Adrenal gland (tissue), 19 donors: ENCODE measurements at places on chromosomes 3 and 15. TPM values are rescaled to one million over a fixed set of nuclear protein-coding genes. Genes with fewer than 3 reads are reported as not detected.

TPRG1 gene
- total RNA-seq: 9.4 TPM

DNA sequence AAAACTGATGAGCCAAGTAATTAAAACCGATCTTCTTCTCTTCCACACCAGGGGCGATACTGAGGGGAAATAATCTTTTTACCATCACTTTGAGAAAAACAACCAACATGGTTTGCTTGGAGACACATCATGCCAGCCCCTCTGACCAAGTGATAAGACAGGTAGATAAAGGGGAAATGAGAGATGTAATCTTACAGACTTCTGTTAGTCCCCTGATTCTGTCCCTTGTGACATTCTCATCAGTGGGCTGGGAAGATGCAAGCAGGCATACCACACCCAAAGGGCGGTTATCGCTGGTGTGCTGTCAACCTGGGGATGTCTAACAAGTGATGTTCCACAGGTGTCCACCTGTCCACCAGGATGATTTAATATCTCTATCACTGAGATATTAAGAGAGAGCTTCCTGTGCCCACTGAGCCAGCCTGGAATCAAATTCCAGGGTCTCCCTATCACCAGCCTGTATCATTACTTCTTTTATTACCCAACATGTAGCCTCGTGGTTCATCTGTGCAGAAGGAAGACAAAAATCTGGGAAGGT lies 315.0 kb downstream of the FOXP1 start:
- no peak overlapping the region for H3K27ac ChIP-seq
- H3K4me3 ChIP-seq: no peak overlapping the region
- no peaks in the 10 kb centered on the region for H3K27me3 ChIP-seq
- no peaks in the 10 kb centered on the region for H3K36me3 ChIP-seq

DNA sequence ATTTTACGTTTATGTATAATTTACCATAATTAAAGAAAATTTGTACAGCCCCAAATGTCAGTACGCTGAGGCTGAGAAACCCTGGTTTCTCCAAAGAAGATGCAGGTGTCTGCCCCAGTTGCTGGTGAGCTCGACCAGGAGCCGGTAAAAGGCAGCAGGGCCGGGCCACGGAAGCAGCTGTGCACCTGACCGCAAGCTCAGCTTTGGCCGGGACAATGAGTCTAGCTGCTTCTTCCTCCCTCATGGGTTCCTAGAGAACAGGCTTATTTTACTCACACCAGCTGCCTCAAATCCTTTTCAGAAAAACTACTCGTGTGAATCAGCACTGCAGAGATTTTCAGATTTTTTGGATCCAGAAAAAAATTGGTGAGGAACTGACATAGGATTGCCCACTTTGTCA lies 18.0 kb upstream of the ZXDC start:
- H3K27me3 ChIP-seq: no peaks in the 10 kb centered on the region
- H3K36me3 ChIP-seq: no peaks in the 10 kb centered on the region
- DNase-seq: no peak

IDH2 gene
- total RNA-seq: 19.2 TPM

DNA sequence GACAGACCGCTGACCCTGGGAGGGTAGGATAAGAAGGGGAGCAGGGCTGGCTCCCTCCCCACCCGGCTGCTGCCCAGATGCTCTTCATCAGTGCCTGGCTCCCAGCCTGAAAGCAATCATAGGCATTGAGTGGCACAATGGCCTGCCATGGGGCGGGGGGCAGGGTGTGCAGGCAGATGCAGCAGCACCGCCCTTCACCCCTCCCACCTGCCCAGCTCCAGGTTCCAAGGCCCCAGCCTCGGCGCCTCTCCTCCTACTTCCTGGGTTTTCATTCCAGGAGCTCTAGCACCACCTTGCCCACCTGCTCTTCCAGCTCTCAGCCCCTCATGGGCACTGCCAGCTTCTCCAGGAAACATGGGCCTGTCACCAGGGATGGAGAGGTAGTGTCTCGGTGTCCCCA lies 101.7 kb downstream of the MEGF11 start:
- no peaks in the 10 kb centered on the region for H3K27me3 ChIP-seq
- H3K27ac ChIP-seq: no peak overlapping the region
- no peaks in the 10 kb centered on the region for H3K4me1 ChIP-seq
- no peak for DNase-seq
- H3K36me3 ChIP-seq: no peaks in the 10 kb centered on the region

DNA sequence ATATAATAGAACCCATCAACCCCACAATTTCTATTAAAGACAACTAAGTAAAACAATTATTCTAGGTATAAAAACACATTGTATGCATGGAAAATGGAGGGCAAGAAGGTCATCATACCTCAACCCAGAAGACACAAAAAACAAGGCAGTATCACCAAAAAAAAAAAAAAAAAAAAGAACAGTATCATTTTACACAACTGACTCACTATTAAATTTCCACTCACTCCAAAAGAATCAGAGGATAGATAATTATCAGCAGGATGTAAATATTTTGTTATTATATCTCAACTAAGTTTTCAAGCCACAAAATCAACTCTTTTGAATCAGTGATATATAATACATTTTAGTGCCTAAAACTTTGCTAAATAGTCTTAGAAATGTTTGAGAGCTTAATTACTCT lies 55.0 kb downstream of the CLASP2 start:
- H3K27me3 ChIP-seq: no peaks in the 10 kb centered on the region
- H3K36me3 ChIP-seq: no peaks in the 10 kb centered on the region

GOLGA8S gene
- total RNA-seq: 0.11 TPM

DNA sequence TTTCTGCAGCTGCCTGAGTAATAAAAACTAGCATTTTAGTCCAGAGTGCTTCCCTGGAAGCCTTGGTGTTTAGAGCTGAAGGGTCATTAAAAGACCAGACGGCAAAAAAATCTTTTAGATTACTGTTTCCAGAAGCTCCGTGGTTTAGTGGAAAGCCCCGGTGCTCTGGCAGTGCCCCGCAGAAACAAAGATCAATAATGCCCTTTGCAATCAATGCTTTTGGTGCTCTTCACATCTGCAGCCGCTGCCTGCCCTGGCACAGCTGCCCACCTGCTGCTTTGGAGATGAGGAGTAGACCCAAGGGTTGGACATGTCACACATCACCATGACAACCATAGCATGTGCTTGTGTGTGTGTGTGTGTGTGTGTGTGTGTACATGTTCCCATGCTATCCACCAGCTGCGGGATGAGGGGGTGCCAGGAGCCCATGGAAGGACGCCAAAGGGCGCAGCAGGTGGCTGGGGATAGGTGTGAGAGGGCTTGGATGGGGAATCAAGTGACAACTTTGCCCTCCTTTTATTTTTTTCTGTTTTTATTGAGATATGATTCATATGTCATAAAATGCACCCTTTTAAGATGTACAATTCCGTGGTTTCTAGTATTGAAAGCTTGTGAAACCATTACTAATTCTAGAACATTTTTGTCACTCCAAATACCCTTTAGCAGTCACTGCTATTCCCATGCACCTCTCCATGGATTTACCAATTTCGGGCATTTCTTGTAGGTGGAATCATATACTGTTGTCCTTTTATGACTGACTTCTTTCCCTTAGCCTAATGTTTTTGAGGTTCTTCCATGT lies 75.7 kb upstream of the KLHL25 start:
- DNase-seq: no peak
- no peaks in the 10 kb centered on the region for H3K4me1 ChIP-seq
- peaks cover 10% of the 10 kb centered on the region for H3K27me3 ChIP-seq
- no peaks in the 10 kb centered on the region for H3K36me3 ChIP-seq
- H3K27ac ChIP-seq: no peak overlapping the region

DNA sequence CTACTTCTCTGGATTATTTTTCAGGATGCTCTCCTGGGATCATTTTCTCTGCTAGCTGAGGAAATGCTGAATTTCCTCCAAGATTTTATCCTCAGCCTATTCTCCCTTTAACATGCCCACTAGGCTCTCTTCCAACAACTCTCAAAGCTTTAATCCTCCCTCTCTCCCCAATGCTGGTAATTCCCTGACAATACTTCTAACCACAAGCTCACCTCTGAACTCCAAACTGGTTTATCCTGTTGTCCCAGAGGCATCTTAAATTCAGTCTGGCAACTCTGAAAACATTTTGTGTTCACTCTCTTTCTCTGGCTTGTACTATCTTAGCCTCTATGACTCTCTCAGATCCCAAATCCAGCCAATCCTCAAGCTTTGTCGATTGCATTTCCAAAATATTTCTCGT lies 490.3 kb downstream of the MECOM start:
- H3K36me3 ChIP-seq: no peaks in the 10 kb centered on the region
- no peak overlapping the region for H3K27ac ChIP-seq
- no peaks in the 10 kb centered on the region for H3K4me1 ChIP-seq
- H3K27me3 ChIP-seq: no peaks in the 10 kb centered on the region
- DNase-seq: no peak

TLR9 gene
- total RNA-seq: 0.13 TPM

DNA sequence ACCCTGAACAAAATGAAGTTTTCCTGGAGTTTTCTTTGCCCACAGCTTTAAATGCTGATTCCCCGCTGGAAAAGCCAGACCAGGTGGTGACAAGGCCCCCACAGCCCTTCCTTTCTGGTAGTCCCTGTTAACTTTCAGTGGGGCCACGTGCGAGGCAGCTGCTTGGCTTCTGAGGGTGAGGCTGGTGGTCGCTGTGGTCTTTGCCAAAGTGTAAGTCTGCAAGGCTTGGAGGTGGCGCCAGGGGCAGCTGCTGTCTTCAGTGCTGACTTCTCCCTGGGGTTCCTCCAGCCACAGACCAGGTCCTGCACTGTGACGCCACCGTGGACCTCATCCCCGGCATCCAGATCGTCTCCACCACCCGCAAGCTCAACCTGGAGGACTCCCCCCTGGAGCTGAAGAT lies 54.1 kb upstream of the TAMM41 start:
- no peaks in the 10 kb centered on the region for H3K27me3 ChIP-seq
- DNase-seq: no peak
- H3K4me3 ChIP-seq: no peak overlapping the region
- H3K27ac ChIP-seq: no peak overlapping the region
- H3K36me3 ChIP-seq: no peaks in the 10 kb centered on the region
- H3K4me1 ChIP-seq: no peaks in the 10 kb centered on the region

DNA sequence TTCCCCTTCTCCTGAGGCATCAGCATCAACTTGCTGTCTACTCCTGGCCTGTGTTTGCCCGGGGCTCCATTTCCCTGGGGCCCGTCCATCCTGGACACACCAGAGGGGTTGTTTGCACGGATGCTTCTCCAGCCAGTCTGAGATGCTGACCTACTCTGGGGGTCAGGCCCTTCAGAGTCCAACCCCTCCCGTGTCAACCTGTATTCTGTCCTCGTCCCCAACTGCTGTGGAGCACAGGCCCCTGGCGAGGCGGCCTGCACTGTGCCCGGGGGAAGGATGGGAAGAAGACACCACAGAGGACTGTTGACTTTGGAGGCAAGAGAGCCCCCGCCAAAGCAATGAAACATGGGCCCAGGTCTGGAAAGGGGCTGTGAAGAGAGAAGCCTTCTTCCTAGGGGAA lies 25.8 kb downstream of the ALS2CL start:
- no peak overlapping the region for H3K27ac ChIP-seq
- DNase-seq: no peak
- H3K27me3 ChIP-seq: no peaks in the 10 kb centered on the region
- no peaks in the 10 kb centered on the region for H3K4me1 ChIP-seq
- H3K4me3 ChIP-seq: no peak overlapping the region
- H3K36me3 ChIP-seq: no peaks in the 10 kb centered on the region

- H3K4me1 ChIP-seq: no peaks in the 10 kb centered on the region
- DNase-seq: no peak
- H3K27me3 ChIP-seq: no peaks in the 10 kb centered on the region
- H3K36me3 ChIP-seq: no peaks in the 10 kb centered on the region
- H3K27ac ChIP-seq: no peak overlapping the region
- H3K4me3 ChIP-seq: no peak overlapping the region
Observed at GRCh38 chr3:55860049-55860721, 373.1 kb upstream of the WNT5A start.

DNA sequence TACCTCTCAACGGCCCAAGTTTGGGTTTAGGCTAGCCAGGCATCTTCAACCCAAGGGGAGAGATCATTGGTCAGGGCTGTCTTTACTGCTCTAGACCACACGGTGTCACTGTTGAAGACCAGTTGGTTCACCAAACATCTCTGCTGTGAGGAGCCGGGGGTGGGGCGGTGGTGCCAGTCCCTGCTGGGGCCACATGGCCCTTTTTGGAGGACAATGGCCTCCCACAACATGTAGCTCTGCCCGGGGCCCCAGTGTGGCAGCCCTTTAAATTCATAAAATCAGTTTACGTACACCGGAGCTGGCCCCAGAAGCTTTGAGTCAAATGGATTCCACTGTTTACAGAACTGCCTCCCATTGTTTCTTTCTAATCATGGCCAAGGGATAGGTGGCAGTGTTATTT lies 19.1 kb upstream of the TM4SF18 start:
- H3K4me3 ChIP-seq: no peak overlapping the region
- no peaks in the 10 kb centered on the region for H3K36me3 ChIP-seq
- no peaks in the 10 kb centered on the region for H3K4me1 ChIP-seq
- no peaks in the 10 kb centered on the region for H3K27me3 ChIP-seq

AVEN gene
- 12.1 TPM for total RNA-seq

CD80 gene
- 2.0 TPM for total RNA-seq
